Fibroblast of villous mesenchyme (primary cell): ENCODE measurements at places on chromosomes 5 and 9. TPM values are rescaled to one million over a fixed set of nuclear protein-coding genes. Genes with fewer than 3 reads are reported as not detected.

DNA sequence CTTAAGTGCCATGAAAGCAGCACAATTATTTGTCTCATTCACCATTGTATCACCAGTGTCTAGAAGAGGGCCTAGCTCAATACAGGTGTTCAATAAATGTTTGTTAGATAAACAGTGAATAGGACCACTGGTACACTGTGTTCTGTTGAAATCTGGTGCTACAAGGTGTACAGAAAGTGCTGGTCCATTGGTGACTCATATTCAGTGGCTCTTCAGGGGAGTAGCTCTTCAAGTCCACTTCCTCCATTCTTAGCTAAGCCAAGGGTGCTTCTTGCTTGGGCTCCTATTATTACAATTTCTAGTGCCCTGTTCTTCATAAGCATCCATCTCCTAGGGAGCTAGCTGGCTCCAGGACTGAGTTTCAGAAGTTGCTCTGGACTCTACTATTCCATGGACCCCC lies 6.4 kb upstream of the FCHO2 start:
- no peak for DNase-seq

PDLIM4 gene
- total RNA-seq = 42.8 and 97.2 TPM in 2 replicates

GCNT4 gene
- total RNA-seq = 10.6 and 46.2 TPM in 2 replicates

DDX4 gene
- total RNA-seq = not detected in 2 replicates

- peak; percentile 50 for DNase-seq
Measured at GRCh38 chr9:92278110-92278509, 15.4 kb downstream of the IARS1 start.

DNA sequence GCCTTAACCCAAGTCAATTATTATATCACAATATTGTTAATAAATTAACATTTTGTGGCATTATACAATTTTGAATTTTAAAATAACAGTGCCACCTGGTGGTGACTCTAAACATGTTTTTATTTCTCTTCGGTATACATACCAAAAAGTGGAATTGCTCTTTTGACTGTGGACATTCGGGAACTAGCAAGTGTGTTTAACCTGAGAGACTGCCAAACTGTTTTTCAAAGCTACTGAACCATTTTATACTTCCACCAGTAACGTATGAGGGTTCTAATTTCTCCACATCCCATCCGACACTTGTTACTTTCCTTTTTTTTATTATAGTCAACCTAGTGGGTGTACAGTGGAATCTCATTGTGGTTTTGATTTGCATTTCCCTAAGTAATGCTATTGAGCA lies 18.3 kb upstream of the HSDL2 start:
- peak; percentile 60 for DNase-seq

DNA sequence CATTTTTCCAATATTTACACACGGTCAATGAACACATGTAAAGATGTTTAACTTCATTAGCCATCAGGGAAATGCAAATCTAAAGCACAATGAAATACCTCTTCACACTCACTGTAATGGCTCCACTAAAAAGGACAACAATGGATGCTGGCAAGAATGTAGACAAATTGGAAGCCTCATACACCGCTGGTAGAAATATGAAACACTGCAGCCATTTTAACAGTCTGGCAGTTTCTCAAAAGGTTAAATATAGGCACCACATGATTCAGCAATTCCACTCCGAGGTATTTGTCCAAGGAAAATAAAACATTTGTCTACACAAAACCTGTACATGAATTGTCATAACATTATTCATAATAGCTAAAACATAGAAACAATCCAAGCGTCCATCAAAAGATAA lies 20.0 kb downstream of the RNF145 start:
- no peak for DNase-seq

ASPN gene
- 1.6 and 3.9 TPM in 2 replicates for total RNA-seq

DNA sequence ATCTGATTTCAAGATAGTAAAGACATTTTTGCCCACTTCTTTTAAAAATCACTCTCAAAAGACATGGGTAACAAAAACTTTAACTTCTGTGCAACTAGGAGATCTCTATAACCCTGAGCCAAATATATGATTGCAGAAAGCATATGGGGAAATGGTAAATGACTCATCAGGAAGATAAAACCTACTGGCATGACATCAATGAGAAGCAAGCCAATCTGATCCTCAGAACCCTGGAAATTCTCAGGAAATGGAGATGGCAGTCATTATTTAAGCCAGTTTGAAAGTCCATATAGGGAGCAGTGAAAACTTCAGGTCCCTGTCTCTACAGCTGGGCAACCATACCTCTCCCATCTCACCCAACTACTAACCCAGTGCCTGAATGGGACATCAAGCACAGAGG lies 249.7 kb upstream of the NREP start:
- peak; percentile 73 for DNase-seq

GRCh38 chr5:89668821-89669220 lies 740.7 kb downstream of the CETN3 start:
- no peak for DNase-seq

GARIN3 gene
- total RNA-seq = not detected in 2 replicates

GRCh38 chr5:156201788-156202403 lies 125.1 kb upstream of the SGCD start:
- DNase-seq = peak; percentile 14

CCL28 gene
- total RNA-seq = 1.3 TPM in 2 replicates

GRCh38 chr9:89491694-89492093 lies 6.2 kb downstream of the SEMA4D start:
- DNase-seq = no peak

OR13F1 gene
- not detected in 2 replicates for total RNA-seq

GRCh38 chr9:92064711-92065110 lies 50.5 kb downstream of the SPTLC1 start:
- DNase-seq = peak; percentile 50

- DNase-seq = no peak
Measured at GRCh38 chr5:42592401-42593140, 164.0 kb upstream of the CCDC152 start.

IRX1 gene
- total RNA-seq = not detected in 2 replicates

DNA sequence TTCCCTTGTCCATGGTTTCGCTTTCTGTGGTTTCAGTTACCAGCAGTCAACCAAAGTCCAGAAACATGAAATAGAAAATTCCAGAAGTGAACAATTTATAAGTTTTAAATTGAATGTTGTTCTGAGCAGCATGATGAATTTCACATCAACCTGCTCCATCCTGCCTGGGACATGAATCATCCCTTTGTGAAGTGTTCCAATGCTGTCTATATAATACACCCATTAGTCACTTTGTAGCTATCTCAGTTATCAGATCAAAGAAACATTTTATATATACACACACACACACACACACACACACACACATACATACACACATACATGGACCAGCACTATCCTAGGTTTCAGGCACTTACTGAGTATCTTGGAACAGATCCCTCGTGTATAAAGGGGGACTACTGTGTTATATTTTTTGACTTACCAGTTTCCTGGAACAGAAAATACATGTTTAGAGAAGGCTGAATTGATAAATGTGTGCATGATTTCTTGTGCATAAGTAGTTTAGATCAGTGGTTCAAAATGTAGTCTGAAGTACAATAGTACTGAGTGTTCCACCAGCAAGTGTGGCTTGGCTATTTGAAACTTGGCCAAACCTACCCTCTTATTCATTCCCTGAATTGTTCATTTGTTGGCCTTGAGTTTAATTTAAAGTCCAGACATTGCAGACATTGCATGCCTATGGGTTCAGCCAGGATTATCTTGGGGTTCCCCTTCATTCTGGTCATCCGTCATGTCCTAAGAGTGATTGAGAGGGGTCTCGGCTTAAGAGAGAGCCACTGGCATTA lies 510.0 kb downstream of the GADD45G start:
- no peak for DNase-seq

DNA sequence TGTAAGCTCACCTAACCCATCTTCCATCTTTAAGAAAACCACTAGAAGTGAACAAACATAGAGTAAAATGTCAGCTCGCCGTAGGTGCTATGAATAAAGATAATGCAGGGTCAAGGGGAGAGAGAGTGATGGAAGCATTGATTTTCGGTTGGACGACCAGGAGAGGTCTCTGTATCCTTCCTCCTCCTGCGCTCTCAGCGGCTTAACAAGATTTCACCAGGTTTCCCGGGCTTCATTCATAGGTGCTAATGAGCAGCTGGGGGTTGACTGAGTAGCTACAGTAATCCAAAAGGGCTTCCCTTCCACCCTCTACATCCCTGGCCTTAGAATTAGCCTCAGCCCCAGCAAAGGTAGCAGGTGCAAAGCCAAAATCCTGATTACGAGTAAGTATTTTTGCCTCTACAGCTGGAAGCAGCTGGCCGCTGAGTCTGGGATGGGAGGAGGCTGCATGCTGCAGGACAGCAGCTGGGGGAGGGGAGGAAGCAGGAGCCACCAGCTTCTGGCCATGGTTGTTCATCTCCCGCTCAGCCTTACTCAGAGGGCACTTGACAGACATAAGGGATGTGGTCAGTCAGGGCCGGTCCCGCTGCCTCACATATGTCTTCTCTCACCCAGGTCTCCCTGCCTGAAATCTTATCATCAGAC lies 112.0 kb upstream of the IL12B start:
- no peak for DNase-seq

GRCh38 chr5:144468571-144468970 lies 297.9 kb downstream of the KCTD16 start:
- no peak for DNase-seq

GRCh38 chr5:178322736-178323540 lies 90.3 kb upstream of the PHYKPL start:
- DNase-seq = no peak

DNA sequence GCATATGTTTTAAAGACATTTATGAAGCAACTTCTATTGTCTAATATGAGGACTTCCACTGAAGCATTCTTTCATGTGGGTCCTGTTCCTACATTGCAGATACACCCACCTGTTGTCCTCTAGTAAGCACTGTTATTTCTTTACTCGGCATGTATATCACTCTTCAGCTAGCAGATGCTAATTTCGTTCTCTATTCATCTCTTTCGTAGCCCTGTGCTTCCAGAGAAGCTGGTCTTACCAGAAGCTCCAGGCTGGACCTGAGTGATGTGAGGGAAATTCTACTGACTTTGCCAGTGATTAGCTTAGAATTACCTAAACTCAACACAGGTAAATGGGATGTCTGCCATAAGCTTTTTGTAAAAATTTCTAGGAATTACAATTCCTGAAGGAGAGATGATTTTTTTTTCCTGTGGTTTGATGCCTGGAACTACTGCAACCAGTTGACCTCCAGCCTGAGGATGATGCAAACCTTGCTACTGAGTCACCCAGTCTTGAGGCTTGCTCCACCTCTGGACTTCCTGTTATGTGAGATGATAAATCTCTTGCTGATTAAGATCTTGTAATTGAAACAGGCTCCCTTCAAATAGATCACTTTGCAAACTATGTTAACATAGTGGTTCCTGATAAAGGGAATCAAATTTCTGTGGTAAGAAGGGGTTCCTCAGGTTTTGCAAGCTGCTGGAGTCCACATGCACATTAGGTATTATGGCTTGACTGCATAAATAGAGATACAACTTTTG lies 52.2 kb upstream of the SPINK5 start:
- peak; percentile 76 for DNase-seq

DNA sequence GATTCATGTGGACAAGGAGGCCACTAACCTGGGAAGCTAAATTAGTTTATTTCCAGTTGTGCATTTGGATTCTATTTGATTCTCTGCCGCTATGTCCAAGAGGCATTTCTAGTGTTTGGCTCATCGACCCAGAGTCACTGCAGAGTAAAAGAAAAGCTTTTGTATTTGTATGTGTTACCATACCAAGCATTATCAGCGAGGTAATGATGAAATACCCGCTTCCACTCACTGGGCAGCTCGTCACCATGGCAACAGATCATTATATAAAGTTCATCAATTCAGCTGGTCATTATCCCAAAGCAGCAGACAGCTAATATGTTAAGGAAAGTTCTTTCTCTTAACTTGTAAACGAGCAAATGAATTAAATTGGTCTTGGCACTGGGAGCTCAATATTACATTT lies 380.3 kb downstream of the SEMA5A start:
- no peak for DNase-seq

DNA sequence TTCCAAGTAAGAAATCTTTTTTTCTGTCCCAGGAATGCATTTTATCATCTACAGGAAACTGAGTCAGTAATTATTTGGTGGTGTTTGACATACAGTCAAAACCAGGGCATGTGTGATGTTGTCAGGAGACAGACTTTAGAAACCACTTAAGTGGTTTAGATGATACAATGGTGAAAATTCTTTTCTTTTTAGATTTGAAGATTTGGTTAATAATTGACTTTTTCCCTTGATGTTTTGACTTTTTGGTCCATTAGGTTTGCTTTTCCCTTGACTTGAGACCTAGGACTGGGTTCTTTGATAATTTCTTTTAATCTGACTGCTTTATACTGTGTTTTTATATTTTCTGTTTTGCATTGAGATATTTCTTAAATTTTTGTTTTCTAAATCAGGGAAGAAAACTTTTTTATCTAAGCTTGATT lies 85.2 kb downstream of the RASGRF2 start:
- DNase-seq = no peak
